Renal cortical epithelial cell (primary cell): ENCODE measurements at places on chromosomes 2 and 18.

DNA sequence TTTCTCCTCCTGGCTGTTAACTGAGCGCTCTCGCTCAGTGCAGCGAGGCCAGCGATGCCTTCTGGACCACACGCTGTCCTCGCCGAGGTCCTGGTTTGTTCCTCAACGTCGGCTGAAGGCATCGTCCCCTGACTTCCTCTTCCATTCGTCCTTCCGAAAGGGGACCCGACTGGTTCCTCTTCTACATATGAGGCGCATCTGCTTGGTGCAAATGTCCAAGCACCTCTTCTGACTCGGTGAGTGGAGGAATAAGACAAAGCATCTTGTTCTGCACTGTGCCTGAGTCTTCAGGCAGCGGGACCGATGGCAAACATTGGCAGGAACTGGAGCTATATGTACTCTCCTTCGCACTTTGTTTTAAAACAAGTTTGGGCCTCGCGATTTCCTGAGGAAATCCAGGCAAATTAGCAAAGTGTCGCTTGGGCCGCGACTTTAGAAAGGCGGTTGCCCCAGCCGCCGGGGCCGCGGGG lies 621 bp upstream of the KCNS3 start:
- no peak for DNase-seq

DNA sequence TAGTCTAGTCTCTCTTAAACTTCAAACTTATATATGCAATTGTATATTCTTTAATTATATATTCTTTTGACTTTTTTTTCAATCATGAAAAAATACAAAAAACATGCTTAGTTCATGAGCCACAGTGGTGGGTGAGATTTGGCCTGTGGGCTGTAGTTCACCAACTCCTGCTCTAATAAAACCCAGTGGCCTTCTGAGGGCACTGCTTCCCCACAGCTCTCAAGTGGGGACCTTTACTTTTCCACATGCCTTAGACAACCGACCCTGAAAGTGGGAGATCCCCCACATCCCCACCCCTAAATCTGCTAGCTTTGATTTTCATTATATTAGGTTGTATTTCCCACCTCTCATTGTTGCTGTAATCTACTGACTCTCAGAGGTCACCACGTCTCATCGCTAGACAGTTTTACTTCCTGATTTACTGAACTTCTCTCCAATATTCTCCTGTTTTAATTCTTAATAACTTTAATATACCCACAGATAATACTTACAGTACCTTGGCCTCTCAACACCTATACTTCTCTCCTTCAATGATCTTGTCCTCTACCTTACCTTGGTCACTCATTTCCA lies 57.3 kb downstream of the ROCK1 start:
- no peak for DNase-seq

DNA sequence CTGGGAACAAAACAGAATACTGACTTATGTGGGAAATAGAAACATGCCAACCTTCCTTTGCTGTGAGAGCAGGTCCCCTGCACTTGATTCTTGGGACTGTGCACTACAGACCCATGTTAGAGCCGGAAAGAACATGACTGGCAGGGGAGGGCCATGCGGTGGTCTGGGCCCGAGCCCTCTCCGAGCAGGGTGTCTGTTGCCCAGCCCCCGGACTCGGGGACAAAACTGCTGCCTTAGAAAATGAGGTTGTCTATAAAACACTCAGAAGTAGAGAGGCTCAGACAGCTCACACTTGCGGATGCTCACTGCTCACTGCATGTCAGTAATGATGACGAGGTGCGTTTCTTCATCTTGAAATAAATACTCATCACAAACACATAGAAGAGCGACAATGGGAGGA lies 270.7 kb upstream of the HDAC4 start:
- DNase-seq, result no peak

- no peak for DNase-seq
Measured at GRCh38 chr2:241762933-241763369, 13.7 kb upstream of the GAL3ST2 start.

GRCh38 chr2:202221873-202222272 lies 16.5 kb downstream of the SUMO1 start:
- no peak for DNase-seq

DNA sequence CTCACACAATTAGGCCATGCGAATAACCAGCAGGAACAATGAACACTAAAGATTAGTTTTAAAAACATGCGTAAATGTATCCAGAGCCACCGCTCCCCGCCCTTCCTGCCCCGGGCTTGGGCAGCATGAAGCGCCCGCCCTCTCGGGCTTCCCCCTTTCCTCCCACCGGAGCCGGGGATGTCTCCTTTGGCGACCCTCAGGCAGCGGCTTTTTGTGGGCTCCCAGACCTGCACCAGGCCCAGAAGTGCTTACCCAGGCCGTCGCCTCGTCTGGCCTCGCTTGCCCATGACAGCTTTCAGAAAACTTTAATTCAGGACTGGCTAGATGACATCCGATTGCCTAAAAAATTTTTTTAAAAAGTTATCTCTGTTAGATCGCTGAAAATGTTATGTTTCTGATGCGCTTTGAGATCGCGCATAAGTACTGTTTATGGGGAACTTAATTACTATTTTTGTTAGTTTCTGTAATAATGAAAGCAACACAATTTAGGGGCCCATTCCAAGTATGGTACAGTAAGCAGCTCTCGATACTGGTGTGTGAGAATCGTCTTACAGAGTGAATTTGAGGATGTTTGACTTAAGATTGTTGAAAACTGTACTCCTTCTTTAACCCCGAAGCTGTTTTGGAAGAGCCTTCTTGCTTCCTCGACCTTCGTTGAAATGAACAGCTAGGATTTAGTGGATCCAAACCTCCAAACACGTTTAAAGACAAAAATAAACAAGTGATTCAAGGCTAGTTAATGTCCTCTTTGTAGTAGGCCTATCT lies 1.1 kb downstream of the MAP3K20 start:
- DNase-seq, result no peak

DNA sequence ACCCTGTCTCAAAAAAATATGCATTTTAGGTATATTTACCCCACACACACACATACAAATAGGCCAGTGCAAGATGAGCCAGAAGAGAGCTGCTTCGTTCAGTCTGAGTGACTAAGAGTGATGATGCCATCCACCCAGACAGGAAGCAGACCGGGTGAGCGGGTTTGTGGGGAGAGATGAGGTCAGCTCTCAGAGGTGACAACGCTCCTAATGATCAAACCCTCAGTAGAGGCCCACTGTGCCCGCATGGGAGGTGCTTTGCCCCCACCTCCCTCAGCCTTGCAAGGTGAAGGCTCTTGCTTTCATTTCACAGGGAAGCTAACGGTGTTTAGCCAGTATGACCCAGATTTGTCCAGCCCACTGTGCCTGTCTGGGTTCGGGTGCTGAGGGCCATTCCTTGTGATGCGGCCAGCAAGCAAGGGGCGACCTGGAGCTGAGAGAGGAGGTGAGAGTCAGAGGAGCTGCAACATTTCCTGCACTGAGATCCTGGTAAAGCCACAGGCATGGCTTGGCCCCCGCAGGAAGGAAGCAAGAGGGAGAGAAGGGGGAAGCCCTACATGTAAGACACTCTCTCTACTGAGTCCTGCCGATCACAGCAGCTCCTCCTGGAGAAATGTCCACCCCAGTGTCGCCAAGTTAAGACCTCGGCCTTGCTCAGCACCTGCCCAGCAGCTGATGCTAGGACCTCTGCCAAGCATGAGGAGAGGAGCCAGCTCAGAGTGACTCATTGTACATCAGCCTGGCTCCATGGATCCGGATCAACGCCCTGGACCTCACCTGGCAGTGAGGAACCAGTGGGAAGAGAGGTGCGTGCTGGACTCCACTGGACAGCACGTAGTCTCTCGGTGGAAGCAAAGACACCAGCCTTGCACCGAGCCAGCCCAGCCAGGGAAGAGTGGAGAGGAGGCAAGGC lies 37.0 kb downstream of the NIFK start:
- DNase-seq, result peak; percentile 94

GRCh38 chr18:76121011-76121410 lies 374.0 kb downstream of the ZNF516 start:
- no peak for DNase-seq

GRCh38 chr2:26580751-26581150 lies 60.4 kb downstream of the CIB4 start:
- no peak for DNase-seq

GRCh38 chr2:98063291-98063854 lies 23.6 kb upstream of the VWA3B start:
- no peak for DNase-seq

GRCh38 chr2:151261977-151262291 lies 271 bp upstream of the RBM43 start:
- DNase-seq, result no peak

DNA sequence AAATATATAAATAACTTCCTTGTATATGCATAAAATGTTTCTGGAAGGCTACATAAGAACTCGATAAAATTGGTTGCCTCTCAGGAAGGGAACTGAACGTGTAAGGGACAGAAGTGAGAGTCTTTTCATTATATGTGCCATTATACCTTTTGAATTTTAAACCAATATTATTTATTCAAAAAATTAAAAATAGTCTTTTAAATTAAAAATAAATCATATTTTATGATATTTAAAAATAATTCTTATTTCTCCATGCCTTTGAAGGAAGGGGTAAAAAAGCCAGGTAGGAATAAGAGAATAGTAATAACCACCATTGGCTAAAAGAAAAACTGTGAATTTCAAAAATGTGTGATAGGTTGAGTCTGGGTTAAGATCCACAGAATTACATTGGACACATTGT lies 45.7 kb upstream of the C2orf74 start:
- no peak for DNase-seq

DNA sequence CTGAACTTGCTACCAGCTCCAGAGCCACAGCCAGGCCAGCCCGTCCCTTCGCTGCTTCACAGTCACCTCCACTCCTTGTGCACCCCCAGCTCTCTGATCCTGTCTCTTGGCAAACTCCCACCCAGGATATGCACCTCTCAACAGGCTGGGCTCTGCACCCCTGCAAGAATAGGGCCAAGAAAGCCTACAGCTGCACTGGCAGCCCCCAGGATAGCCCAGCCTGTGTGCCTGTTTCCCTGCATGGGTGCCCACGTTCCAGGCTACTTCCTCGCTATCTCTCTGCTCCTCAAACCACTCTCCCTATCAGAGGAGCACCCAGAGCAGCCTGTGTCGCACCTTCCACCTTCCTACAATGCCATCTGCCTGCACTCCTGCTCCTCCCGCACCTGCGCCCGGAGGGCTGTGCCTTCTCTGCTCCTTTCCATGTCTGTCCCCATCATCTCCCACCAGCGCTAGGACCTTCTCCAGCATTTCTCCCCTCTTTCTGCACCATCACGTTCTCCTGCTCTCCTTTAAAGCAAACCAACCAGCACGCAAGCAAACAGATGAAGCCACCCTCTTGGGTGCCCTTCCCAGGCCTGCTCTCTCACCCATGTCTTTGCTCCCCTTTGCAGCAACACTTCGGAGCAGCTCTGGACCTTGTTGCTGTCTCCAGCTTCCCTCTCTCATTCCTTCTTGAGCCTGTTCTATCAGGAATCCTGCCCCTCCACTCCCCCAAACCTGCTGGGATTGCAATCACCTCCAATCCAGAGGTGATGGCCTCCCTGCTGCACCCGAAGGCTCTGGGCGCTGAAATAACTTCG lies 313.2 kb upstream of the HS6ST1 start:
- no peak for DNase-seq

DNA sequence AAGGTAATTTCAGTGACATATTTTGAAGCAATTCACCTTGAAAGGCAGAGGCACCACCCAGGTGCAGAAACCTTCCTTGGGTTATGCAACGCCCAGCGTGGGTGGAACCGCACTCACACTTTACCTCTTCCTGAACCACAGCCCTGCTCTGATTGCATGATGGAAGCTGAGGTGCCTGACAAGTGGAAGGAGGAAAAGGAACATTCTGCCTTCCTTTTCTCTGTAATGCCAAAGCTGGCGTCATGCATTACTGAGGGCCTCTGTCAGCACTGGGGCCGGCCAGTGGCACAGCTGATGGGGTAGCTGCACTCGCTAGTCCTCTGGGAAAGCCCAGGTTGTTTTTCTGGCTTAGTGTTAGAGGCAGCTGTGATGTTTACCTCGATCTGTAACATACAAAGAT lies 266.5 kb downstream of the NEDD4L start:
- peak; percentile 89 for DNase-seq

- no peak for DNase-seq
Measured at GRCh38 chr2:150256736-150257135, 230.7 kb downstream of the RND3 start.

- peak; percentile 81 for DNase-seq
Measured at GRCh38 chr2:44075541-44075940, 79.8 kb upstream of the LRPPRC start.

DNA sequence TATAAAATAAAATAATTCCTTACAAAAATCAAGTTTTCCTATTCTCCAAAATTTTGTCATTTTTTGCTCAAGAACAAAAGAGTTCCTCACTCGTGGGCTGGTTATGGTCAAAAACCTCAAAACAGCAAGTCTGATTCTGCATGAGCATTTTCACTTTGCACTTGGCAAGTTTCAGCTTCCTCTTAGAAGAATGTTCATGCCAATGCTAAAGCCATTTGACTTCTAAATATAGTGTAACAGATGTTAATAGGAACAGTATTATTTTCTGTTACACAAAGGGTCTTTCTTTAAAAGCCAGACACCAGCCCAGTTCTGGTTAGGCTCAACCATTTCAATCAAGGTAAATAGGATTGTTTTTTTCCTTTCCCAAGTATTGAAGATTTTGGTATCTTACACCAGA lies 261.3 kb upstream of the CCDC68 start:
- DNase-seq, result no peak

DNA sequence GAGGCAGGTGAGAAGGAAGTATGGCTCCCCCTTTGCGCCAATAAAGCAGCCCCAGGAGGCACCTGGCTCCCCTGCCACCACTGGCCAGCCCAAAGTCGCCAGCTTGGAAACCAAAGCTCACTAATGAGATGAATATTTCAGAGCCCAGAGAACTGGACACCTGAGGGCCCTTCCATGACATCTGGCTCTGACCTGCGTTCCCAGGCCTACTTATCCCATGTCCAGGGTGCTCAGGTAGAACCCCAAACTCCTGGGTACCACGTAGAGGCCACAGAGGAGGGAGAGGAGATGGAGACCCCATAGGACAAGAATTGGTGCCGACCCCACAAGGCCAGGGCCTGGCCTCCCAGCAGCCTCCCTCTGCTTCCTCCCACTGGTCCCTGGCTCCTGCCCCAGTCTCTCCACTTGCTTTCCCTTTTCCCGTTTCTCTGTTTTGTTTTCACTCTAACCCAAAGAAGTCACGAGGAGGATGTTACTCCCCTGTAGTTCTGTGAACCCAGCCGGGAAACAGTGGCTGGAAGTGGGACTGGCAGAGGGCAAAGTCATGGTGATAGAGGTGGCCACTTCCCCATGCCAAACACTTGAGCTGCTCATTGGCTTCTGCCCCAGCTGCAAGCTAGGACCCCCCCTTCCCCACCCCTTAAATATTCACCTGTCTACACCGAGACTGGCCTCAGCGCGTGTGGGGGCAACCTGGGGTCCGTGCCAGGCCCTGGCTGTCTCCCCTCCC lies 820 bp downstream of the TMBIM1 start:
- DNase-seq, result no peak

- no peak for DNase-seq
Measured at GRCh38 chr2:38269421-38269820, 107.7 kb downstream of the ATL2 start.

GRCh38 chr2:10000541-10000940 lies 42.8 kb upstream of the KLF11 start:
- DNase-seq, result no peak
